ENCODE measurements at places on chromosomes 13 and 19.

DNA sequence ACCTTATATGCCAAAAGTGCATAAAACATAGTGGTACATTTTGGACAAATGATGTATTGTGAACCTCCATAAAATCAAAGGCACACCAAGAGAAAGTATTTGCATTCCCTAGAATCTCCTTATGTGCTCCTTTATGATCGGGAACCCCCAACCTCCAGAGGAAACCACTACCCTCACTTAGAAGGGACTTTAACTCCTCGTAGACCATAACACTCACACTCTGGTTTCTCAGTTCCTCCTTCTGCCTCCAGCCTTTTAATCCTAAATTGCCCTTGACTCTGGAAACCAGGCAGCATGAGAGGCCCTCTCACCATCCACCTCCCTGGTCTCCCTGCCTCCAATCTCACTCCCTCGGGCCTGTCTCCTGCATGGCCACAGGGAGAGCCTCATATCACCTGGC, 9.8 kb upstream of the KCNN4 start:
- DNase-seq: no peak

GRCh38 chr19:57675881-57676280, 5.9 kb upstream of the ZNF551 start:
- no peak for DNase-seq

- no peak for DNase-seq
Observed at GRCh38 chr13:74027161-74027779, 106.9 kb downstream of the KLF12 start.

DNA sequence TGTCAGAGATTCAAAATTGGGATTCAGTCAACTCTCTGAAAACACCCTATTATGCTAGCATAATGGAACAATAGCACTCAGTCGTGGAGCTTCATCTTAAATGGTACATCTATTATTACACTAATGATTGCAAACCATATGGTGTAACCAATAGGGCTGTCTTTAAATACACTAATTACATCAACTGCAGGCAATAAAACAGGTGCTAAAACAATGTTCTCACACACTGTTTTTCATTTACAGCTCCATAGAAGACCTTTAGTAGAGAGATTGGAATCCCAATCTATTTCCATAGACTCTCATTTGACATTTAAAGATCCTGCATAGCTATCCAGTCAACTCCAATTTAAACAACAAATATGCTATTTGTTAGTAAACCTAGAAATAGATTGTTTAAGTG, 1917.4 kb downstream of the OLFM4 start:
- no peak for DNase-seq

- DNase-seq: no peak
Observed at GRCh38 chr13:75437582-75438318, 44.2 kb downstream of the TBC1D4 start.

- DNase-seq: no peak
Observed at GRCh38 chr19:42018503-42019193, 24.6 kb upstream of the ATP1A3 start.

- no peak for DNase-seq
Observed at GRCh38 chr13:36370108-36370429, 23.9 kb upstream of the SPART start.

- no peak for DNase-seq
Observed at GRCh38 chr13:29754473-29754806, 96.0 kb downstream of the UBL3 start.

DNA sequence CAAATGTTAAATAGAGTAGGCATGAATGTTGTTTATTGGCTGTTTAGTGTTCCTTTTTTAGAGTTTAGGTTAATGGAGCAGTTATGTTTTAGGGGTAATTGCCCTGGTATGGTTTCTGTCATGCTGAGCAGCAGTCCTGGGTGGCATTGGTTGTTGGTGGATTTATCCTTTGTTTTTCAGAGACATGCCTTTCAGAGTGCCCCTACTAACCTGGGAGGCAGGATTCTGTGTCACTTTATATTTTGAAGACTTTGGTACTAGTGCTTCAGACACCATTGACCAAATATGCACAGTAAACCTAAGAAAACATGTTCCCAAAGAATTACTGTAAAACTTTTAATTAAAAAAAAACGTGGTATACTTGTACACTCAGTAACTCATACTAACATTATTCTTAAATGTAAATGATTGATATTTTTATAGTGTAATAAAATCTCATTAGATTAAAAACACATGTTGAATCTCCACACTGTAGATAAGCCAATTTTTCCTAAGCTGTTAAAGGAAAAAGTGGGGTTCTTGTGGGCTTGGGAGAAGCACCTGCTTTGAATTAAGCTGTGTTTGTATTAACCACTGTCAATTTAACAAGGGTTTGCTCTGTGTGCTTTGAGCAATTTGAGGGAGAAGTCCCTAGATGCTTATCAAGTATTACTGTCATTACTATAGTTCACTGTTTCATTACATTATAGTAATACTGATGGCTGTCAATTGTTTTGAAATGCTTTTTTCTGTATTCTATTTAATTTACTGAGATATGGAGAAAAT, 133.2 kb downstream of the LMO7 start:
- no peak for DNase-seq

- DNase-seq: no peak
Observed at GRCh38 chr19:16330368-16330801, 5.8 kb downstream of the KLF2 start.

DNA sequence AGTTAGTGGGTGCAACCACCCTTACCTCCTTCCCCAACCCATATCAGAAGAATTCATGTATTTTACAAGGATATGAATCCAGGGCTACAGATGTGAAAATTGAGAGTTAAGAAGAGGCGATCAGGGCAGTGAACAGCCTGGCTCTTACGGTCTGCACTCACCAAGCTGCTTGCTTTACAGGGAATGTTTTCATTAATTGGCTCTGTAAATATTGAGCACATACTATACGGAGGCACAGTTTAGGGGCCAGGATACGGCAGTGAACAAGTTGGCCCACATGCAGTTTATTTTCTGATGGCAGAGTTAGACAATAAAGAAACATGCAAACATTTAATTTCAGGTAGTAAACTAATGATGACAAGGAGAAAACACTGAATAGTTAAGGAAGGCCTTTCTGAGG, 6.4 kb downstream of the POLR1D start:
- DNase-seq: no peak

GRCh38 chr19:53549340-53549739, 11.4 kb downstream of the ZNF331 start:
- DNase-seq: no peak

- no peak for DNase-seq
Observed at GRCh38 chr19:54937926-54938325, 9.4 kb downstream of the NLRP7 start.

GRCh38 chr19:38386971-38387549, 774 bp downstream of the GGN start:
- DNase-seq: no peak

DNA sequence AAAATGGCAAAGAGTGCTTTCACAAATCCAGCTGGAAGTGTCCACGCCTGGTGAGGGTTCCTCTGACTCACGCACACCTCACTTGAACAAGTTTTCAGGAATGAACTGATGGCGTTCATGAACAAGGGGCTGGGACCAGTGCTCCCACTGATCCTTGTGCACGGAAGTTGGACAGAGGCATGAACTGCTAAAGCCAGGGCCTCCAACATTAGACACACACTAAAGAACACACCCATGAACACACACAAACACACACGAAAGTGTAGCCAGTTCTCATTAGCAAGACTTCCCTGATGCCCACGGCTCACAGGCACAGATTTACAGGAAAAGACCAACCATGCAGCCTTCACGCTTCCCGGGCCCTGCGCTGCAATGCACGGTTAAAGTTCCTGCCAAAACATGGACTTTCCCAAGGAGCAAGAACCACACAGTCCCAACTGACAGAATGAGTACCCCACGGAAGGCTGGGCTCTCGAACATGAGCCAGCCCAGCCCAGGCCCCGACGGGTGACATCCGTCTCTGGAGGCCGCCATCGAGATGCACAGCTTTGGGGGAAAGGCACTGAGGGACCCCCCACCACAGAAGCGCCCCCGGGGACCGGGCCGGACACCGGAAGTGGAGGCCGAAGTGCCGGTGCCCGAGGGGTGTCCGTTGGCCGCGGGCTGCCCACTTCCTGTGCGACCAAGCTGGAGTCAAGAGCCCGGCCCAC, 808 bp downstream of the DNMT1 start:
- no peak for DNase-seq

DNA sequence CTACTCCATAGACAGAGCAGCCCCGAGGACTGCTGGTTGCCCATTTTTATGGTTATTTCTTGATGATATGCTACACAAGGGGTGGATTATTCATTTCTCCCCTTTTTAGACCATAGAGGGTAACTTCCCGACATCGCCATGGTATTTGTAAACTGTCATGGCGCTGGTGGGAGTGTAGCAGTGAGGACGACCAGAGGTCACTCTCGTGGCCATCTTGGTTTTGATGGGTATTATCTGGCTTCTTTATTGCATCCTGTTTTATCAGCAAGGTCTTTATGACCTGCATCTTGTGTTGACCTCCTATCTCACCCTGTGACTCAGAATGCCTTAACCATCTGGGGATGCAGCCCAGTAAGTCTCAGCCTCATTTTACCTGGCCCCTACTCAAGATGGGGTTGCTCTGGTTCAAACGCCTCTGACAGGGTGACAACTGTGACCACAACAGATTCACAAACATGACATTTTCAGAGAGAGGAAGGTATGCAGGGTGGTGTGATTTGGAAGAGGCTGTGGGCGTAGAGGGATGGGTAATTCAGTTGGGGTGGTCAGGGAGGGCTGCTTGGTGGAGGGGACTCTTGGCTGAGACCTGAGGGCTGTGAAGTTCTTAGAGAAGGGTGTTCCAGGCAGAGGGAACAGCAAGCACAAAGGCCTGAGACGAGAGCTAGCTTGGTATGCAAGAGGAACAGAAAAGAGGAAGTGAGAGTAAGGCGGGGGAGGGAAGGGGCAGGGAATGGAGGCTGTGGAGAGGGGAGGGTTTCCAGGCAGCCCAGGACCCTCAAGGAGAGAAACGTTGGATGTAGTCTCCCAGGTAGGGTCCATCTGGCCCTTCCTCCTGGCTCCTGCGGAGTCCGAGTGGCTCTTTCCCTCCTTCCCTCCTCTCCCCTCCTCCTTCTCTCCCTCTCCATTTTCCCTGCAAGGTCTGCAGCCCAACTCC, 23.5 kb downstream of the FAM187B start:
- DNase-seq: no peak

DNA sequence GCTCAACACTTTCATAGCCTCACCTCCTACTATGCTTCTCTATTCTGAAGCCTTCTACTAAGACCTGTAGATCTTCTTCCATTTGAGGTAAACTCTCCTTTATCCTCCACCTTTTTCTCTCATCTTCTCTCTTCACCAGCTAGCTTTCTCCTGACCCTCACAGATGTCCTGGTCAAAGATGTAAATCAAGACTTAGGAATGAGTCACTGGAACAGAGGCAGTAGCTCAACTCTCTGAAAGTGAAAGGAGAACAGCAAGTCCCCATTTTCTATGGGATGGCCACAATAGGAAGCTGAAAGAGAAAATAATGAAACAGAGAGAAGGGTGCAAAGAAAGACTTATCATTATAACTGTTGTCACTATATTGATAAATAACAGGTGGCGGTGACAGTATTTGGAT, 86.1 kb upstream of the DOCK9 start:
- DNase-seq: no peak

DNA sequence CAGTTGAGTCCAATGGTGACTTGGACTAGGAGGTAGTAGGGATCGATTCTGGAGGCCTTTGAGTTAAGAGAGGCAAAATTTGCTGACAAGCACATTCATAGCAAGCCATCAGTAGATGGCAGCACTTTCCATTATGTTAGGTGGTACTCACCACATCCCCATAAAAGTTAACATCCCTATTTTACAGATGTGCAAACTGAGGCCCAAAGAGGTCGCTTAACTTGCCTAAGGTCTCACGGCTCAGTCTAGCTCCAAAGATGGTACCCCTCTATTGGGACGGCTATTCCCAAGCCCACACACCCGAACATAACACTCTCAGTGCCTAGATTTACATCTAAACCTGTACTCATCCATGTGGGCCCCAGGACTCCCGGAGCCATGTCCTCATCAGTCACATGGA, 21.5 kb upstream of the FOSB start:
- DNase-seq: no peak

DNA sequence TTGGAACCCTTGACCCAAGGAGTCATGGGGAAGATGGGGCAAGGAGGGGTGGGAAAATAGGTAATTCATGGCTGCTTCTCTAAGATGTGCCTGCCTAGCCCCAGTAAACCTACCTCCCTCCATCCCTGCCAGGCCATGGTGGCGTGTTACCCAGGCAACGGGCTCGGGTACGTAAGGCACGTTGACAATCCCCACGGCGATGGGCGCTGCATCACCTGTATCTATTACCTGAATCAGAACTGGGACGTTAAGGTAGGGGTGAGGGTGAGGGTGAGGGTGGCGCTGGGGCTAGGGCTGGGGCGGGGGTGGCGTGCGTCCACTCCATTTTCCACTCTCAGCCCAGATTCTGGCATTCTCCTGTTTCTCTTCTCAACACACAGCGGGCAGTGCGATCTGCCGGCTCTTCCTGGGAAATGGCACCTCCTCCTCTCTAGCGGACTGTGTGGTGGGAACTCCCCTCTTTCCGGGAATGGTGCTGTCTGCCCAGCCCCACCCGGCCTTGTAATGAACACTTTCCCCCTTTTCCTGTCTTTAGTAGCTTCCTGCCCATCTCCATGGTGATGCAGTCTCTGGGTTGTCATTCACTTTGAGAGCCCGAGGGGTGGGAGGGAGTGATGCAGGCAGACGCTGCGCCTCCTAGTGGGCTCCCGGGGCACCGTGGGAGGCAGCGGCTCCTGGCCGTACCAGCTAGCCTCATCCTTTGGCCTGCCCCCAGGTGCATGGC, 7.6 kb downstream of the EGLN2 start:
- DNase-seq: no peak

GRCh38 chr13:43725460-43725859, 61.3 kb downstream of the ENOX1 start:
- no peak for DNase-seq

DNA sequence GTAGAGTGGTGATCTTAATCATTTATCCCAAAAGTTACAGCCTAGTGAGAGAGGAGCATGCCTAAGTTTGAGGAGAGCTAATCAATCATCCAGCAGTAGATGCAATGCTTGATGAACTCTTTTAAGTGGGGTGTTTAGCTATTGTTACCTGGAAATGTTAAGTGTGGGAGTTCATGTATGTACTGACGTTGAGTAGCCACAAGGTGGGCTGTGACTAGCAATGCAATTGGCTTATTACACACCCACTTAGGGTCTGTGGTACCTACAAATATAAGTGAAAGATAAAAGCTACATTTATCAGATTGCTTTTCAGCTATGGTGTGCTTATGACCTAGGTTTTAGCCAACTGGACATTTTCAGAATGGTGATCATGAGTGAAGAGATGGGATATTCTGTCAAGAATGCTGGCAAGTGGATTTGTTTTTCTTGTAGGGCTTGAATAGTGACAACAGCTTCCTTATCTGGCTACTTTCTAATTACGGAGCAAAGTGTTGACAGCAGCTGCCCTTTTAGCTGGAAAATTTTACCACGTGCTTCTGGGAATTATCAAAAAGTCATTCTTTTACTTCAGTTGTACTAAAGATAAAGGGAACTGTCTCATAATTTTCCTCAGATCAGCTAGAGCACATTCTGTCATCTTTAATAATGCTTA, 170.6 kb downstream of the POSTN start:
- DNase-seq: no peak
